NCI-H774 (cell line): ENCODE measurements at places on chromosomes 12 and 14.

GRCh38 chr14:63186453-63186852 lies 17.8 kb upstream of the RHOJ start:
- no peak for DNase-seq

DNA sequence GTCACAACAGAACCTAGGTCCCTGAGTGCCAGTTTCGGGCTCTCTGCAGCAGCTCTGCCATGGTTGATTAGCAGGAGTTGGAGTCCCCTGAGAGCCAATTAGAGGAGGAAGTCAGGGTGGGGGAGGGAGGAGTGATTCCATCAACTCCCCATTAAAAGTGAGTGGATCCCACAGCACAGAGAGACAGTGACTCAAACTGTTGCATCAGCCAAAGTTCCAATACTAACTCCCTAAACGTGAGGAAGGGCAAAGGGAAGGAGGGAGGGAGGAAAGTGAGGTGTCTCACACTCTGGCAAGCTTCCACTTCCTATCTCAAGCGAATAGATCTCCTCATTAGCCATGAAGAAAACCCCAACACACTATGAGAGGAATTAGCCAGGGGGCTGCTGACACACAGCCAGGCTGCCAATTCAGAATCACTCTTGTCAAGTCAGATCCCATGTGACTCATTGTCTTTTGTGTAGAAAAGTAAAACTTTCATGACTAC lies 23.6 kb downstream of the OR11H4 start:
- no peak for DNase-seq

- DNase-seq: no peak
Observed at GRCh38 chr12:67952787-67953186, 36.5 kb upstream of the IFNG-AS1 start.

GRCh38 chr12:6555018-6555691 lies 687 bp downstream of the IFFO1 start:
- DNase-seq: no peak

- no peak for DNase-seq
Observed at GRCh38 chr12:62922539-62922938, 12.4 kb downstream of the PPM1H start.

GRCh38 chr14:91484186-91484585 lies 25.9 kb downstream of the PPP4R3A start:
- no peak for DNase-seq

- no peak for DNase-seq
Observed at GRCh38 chr14:81127785-81128184, 93.0 kb downstream of the GTF2A1 start.

GRCh38 chr12:6620885-6621274 lies 13.7 kb upstream of the CHD4 start:
- DNase-seq: no peak

DNA sequence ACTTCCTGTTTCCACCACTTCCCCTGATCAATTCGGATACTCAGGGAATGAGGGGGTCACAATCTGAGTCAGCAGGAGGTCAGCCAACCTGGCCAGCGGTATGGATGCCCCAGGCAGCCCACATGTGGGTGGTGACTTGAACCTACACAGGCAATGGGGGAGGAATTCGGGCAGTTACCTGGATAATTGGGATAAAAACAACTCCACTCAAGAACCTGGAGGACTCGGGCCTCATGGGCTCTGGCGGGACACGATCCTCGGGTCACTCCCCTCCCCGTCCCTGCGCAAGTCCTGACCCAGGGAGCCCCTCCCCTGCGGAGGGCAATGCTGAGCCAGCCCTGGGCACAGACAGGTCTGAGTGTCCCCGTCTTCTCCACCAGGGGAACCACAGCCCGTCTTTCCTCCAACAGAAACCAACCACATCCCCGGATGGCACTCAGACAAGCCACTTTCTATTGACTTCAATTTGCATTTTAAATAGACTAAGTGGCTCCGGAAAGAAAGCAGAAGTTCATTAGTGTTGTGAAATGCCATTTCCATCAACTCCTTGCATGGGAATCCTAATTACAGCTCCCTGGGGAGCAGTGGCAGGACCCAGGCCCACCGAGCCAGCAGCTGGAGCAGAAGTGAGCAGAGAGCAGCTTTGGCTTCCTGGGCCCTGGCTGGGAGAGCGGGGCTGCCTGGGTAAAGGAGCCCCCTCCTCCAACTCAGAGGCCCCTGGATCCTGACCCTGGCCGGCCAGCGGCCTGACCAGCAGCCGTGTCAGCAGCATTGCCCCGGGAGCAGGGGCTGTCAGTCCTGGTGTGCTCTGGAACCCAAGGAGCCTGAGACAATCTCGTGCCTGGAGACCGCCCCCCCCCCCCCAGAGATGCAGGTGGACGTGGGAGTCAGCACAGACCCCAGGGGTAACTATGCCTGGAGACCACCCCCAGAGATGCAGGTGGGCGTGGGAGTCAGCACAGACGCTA lies 374.1 kb downstream of the ADGRD1 start:
- no peak for DNase-seq

DNA sequence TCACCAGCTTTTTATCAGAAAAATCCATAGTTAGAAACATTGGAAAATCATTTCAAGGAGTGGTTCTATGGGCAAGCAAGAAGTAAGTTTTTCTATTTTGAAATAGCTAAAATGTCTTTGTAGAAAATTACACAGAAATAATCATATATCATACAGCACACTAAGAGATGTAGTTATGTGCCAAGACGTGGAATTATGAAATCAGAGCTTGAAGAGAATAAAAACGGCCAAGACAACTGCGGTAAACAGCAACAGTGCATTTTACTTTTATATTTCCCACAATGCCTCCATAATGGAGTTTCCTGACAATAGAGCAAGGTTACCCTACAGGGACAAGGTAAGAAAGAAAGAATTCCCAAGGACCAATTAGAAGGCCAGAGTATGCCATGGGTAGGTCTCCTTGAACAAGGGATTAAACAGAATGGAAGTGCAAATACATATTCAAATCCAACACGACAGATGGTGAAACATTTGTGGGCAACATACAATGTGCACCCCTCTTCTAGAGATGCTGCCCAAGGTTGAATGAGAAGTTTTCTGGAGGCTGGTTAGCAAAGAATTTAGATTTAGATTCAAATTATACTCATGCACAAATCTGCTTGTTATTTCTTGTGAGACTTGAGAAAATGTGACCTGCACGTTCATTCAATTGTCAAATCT lies 76.1 kb upstream of the BTG1 start:
- DNase-seq: no peak

GRCh38 chr14:65852689-65853088 lies 440.2 kb downstream of the FUT8 start:
- no peak for DNase-seq

GRCh38 chr12:88144037-88144436 lies 1.9 kb downstream of the TMTC3 start:
- no peak for DNase-seq

DNA sequence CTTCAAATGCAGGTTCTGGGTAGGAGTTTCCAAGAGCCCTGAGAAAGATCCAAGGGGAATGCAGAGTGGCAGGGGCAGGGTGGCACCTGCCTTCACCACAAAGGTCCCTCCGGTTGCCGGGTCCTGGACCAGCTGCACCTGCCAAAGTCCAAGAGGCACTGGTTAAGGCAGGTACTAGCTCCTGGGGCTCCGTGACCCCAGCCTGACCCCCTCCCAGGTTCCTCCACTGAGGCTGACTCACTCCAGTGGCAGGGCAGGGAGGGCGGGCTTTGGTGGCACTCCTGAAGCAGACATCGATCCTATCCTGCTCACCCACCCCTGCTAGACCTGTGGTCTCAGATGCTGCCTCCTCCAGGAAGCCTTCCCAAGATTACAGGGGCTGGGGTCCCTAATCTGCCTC lies 11.4 kb downstream of the RPS6KL1 start:
- DNase-seq: no peak

DNA sequence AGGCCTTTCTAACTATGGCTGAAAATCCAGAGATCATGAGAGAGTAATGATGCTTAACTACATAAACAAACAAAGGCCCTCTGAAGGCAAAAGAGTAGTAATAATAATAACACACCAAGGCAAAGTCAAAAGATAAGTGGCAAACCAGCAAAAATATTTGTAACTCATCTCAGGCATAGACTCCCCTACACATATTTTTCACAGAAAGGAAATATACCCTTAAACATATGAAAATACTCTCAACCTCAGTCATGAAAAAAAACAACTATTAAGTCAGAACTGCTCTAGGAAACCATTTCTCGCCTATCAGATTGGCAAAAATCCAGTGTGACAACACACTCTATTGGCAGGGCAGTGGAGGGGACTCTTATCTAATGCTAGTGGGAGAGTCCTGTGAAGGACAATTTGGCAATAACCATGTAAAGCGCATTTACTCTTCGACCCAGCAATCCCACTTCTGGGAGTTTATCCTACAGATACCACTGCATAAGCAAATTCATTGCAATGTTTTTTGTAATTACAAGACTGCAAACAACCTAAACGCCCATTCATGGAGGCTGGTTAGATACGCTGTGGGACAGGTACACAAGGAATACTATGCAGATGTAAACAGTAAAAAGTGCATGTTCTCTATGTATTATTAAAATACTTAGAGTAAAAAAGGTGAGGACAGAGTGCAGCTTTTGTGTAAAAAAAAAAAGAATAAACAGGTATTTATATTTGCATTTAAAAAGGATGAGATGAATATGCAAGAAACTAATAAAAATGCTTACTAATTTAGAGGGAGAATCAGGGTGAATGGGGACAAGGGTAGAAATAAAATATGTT lies 26.0 kb upstream of the IL22 start:
- DNase-seq: no peak

GRCh38 chr14:99508896-99509629 lies 27.9 kb downstream of the CCNK start:
- DNase-seq: no peak

DNA sequence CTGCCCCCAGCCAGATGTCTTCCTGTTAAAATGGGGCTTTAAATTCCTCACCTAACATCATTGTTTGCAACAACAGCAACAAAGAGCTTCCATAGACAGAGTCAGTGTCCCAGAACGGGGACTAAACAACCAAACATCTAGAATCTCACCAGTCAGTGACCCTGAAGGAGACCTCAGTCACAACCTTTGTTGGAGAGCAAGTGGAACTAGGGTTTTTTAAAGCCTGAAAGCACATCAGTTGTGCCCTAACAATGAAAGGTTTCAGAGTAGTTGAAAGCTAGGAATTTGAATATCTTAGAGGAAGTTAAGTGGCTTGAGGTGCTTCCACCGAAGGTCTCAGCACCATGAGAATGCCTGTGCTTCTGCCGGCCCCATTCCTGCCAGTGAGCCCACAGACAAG lies 5.0 kb upstream of the ALDH2 start:
- DNase-seq: no peak

- no peak for DNase-seq
Observed at GRCh38 chr14:93061380-93062012, 54.2 kb downstream of the ITPK1 start.

DNA sequence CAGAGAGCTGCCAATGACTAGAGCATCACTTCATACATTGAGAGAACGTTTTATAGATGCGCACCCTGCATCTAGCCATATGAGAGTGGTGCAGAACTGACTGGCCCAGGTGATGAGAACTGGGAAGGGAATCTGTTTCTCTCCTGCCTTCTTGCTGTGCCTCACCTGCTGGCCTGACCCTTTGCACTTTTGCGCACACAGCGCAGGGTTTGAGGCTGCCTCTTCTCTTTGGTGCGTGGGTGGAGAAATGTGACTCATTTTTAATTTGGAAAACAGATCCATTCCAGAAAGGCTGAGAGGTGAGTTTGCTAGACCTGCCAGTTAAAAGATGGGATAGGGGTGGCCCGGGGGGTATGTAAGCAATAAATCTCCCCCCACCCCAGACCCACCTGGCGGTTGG lies 453 bp upstream of the ESRRB start:
- DNase-seq: no peak

DNA sequence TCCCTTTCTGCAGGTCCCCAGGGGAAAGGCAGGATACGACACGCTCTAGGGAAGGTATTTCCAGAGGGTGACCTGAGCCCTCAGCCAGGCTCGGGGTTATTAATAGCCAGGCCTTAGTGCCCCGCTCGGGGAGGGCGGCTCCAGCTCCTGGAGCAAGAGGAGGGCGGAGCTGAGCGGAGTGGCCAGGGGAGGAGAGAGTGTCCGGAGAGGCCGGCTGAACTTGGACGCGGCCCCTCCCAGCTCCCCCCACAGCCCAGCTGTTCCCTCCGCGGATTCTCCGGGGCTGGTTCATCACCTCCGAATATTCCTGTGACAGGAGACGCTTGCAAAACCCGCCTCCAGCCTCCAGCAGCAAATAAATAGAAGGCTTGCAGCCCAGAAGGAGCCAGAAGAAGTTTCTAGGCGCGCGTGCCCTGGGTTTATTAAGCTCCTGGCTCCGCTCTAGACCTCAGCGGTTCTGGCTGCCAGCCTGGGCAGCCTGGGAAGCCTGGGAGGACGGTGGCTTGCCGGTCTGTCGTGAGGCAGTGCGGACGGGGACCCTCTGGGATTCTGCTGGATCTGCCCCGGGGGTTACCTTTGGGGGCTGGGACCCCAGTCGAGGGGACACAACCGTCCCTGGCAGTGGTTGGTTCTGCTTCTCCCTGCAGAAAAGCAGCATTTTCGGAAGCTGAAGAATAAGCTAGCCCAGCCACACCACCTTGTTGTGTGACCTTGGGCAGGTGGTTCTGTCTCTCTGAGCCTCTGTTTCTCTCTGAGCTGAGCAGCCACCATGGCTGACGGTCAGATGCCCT lies at the start of gene HSPB8:
TSS of gene HSPB8 (plus strand) at position 388 of the 791 bp plus-strand sequence. CDS start at position 770, 382 bp downstream.
- peak; percentile 60 for DNase-seq

DNA sequence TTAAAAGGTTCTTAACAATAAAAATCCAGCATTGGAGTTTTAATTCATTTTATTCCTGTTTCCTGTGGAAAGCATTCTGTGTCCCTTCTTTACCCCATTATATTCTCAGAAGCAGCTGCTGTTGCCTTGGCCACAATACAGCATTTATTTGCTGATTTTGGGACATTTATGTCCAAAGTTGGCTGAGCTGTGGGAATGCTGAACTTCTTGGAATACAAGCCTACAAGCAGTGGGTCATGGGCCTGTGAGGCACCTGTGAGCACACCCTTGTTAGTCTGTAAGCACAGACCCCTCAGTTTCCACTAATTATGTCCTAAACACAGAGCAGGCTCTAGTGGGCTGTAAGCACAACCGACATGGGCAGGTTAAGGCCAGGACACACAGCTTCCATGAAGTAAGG lies 122.2 kb upstream of the IGF1 start:
- DNase-seq: no peak

DNA sequence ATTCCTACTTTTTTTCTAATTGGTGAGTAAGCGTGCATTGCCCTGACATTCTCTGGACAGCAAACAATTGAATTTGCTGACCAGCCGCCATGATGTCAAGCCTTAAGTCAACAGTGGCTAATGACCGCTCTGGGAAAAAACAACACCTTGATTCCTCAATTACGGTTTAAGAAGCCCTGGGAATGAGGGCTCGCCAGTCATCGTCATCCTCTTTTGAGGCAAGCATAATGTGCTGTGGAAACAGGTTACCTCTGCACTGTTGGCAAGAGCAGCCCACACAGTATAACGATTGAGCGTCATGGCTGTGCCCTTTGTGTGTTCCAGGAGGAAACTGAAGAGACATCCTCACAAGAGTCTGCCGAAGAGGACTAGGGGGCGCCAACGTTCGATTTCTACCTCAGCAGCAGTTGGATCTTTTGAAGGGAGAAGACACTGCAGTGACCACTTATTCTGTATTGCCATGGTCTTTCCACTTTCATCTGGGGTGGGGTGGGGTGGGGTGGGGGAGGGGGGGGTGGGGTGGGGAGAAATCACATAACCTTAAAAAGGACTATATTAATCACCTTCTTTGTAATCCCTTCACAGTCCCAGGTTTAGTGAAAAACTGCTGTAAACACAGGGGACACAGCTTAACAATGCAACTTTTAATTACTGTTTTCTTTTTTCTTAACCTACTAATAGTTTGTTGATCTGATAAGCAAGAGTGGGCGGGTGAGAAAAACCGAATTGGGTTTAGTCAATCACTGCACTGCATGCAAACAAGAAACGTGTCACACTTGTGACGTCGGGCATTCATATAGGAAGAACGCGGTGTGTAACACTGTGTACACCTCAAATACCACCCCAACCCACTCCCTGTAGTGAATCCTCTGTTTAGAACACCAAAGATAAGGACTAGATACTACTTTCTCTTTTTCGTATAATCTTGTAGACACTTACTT lies 138.9 kb downstream of the HMGA2 start:
- DNase-seq: peak; percentile 77
